ENCODE measurements at places on chromosomes 13 and 19.

GRCh38 chr13:78806457-78806856 lies 147.5 kb upstream of the OBI1 start:
- DNase-seq: no peak

DNA sequence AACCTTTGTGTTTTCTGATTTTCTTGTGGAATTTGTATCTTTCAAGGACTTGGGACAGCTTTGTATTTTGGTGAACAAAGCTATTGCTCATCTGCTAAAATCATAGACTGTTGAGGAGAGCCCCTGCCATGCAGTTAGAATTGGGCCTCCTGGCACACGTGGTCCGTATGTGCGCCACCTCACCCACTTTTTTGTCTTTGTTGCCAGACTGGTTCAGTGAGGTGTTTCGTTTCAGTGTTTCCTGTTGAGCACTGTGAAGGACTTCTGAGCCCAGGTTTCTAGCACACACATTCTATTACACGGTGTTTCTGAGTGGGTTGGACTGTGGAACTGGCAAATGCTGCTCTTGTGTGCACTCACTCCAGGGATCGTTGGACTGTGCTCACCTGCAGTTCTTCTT lies 37.6 kb upstream of the RNF113B start:
- no peak for DNase-seq

DNA sequence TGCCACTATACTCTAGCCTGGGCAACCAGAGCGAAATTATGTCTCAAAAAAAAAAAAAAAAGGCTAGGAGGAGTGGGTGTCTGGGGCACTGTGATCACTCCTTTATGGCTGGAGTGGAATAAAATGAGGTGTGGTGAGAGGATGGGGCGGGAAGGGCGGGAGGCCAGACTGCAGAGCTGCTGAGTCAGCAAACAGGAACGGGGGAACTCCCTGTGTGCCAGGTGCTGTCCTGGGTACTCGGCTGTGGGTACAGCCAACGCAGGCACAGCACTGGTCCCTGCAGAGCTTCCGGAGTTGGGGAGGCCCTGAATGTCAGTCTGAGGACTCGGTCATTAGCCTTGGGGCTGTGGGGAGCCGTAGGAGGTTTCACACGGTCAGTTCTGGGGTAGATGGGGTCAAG lies 5.7 kb downstream of the PRPF31 start:
- no peak for DNase-seq

DNA sequence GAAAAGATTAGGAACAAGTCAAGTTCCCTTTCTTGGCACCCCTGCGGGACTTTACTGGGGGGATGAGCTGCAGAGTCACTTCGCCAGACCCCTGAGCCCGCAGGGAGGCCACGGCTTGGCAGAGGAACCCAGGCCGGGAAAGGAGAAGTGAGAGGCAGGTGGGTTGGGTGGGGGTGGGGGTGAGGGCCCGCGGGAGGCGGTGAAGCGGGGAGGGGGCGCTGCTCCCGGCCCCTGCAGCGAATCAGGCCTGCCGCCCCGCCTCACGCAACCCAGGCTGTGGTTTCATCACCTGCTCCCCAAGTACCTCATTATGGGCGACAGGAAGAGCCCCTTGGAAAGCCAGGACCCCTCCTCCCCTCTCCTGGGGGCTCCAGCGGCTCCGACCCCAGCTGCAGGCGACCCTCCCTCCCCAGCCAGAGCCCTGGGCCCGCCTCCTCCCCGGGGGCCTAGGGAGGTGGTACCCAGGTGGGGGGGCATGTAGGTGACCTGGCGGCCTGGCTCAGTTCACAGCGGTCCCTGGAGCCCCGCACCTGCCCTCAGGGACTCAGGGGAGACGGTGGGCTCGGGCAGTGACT lies 9.5 kb downstream of the MEF2B start:
- no peak for DNase-seq

DNA sequence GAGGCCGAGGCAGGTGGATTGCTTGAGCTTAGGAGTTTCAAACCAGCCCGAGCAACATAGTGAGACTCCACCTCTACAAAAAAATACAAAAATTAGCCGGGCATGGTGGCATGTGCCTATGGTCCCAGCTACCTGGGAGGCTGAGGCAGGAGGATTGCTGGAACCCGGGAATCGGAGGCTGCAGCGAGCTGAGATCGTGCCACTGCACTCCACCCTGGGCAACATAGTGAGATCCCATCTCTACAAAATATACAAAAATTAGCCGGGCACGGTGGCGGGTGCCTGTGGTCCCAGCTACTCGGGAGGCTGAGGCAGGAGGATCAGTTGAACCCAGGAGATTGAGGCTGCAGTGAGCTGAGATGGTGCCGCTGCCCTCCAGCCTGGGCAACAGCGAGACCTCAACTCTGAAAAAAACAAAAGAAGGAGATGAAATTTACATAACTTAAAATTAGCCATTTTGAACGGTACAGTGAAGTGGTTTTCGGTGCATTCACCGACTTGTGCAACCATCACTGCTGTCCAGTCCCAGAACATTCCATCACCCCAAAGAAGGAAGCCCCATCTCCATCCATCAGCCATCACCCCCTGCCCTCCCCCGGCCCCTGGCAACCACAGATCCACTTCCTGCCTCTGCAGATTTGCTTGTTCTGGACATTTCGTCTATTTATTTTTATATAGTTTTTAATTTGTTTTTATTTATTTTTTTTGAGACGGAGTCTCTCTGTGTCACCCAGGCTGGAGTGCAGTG lies 1.6 kb upstream of the AZU1 start:
- no peak for DNase-seq

DNA sequence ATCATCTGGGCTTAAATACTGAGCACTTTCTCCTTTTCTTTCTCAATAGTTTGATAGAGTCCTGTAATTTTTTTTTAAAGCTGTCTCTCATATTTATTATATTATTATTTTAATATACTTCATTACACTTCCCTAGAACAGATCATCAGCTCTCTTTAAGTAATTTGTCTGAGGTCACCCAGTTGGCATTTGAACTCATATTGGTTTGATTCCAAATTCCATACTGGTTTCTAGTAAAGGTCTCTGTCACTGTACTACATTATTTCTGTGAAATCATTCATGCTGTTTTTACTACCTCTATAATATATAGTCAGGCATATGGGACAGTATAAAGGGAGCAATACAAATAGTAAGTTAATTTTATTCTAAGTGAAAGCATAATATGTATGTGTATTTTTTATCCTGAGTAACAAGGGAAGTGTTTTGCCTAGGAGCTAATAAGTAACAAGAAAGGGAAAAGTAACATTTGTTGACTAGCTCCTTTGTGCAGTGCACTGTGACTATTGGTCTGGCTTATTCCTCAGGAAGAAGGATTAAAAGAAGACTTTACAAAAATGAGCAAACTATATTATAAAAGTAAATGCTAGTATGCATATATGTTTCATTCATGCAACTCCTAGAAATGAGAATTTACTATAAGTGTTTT lies 14.3 kb downstream of the LPAR6 start:
- DNase-seq: no peak

DNA sequence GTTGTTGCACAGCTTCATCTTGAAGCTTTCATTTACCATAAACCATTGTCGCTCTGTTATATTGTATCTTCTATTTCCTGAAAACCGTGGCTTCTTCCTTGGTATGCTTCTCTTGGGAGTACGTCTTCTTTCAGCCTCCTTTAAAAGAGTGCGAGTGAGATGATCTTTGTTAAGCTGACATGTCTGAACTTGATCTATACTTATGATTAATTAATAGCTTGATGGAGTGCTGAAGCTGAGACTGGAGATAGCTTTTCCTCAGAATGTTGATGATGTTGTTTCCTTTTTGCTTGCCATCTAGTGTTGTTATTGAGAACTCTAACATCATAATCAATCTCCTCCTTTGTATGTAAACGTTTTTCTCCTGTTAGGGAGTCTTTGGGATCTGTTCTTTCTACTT lies 529.3 kb upstream of the SPRY2 start:
- no peak for DNase-seq

DNA sequence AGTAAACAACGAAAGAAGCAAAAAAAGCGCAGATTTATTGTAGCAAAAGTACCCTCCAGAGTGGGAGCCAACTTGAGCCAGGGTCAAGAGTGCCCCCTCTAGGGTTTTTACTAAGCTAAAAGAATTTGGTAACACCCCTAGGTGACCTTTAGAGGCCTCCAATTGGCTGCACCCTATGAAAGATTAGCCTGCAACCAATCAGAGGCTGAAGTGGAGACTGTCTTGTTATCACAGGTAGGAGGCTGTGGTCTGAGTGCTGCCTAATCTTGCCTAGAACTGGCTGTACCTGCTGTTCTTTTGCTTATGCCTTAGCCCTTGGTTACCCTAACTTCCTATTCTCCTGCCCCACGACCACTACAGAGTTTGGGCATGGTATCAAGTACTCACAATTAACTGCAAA lies 38.3 kb downstream of the ANKRD10 start:
- no peak for DNase-seq
